CD4-positive, alpha-beta T cell (primary cell): ENCODE measurements at places on chromosomes 6 and 20. TPM values are rescaled to one million over a fixed set of nuclear protein-coding genes. Genes with fewer than 3 reads are reported as not detected.

DNA sequence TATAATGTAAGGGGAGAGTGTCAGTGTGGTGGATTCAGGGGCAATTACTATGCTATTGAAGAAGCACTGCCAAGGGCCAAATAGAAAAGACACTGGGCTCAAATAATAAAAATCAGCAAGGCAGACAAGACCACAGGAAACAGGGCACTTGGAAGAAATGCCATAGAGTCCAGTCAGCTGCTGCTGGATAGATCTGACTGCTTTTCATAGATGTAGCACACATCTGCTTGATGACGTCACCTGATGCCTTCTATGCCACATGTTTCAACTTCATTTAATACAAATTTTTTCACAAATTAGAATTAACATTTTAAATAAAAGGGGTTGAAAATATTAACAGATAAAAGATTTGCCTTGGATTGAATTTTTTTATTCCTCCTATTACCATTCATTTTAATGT, 23.9 kb upstream of the AHI1 start:
- no peak for DNase-seq

- no peak for DNase-seq
Measured at GRCh38 chr20:16187956-16188616, 385.2 kb downstream of the KIF16B start.

TTBK1 gene
- total RNA-seq, result not detected

EPPIN gene
- total RNA-seq, result not detected

BPIFA1 gene
- not detected for total RNA-seq
